EL (cell line): ENCODE measurements at places on chromosomes 1 and 21.
A peak's percentile ranks its signal among the peaks of the same experiment; 100 is the strongest.

DNA sequence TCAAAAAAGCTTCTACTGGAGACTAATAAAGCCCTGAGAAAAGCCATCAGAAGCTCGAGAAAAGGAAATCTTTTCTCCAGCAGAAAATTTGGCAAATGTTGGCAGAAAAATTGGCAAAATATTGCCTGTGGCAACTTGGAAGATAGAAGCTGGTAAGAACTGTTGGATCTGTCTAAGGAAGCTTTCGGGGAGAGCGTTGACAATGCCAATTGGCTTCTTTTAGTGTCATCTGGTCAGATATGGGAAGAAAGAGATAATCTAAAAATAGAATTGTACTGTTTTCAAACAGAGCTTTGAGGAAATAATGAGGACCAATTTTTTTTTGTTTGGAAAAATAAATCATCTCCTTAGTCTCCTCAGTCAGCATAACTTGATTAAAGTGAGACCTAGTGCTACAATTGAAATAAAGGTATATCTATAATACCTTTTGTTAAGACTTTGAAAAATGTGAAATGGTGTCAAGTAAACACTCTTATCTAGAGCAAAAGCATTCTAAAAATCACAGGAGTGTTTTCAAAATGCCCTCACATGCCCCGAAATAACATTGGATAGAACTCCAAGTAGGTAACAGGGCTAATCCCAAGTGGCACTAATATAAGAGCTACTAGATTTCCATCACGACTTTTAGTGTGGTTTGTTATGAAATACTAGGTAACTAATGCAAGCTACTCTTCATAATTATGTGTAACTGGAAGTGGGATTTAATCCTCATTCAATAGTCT is 882.2 kb upstream of the B3GALT2 start:
- DNase-seq = no peak

DNA sequence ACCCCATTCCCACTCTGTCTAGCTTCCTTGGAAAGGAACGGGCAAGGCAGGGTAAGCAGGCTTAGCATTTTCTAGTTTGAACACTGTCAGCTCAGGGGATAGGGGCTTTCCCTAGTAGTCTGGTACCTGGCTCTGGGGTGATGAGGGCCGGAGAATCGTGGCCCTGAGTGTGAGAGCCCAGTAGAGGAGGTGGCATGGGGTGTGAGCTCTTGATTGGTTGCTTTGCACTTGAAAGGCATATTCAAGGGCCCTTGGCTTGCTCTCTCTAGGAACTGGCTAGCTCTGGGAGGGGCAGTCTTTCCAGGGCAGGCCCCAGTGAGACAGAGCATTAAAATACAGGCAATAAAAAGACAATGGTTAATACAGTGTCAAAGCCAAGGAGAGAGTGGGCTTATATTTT is 10.8 kb upstream of the EXTL1 start:
- no peak for DNase-seq

DNA sequence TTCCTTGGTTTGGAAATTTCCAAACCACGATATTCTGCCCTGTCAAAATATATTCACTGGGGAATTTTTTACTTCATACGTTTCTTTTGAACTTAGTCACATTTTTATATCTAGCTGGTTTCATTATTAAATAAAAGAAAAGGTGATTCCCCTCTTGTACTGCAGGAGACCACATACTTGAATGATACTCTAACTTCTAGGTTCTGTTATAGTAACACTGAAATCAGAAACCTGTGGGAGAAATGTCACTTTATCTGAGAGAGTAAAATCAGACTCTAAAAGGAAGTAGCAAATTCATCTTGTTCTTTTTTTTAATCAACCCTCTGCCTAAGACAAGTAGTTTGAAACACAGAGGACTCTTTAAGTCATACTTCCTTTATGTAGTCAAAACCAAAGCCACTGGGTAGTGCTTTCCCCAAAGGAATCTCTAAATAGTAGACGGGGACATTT is 34.4 kb downstream of the MRPL39 start:
- no peak for DNase-seq

GRCh38 chr1:222801067-222801466 is 13.8 kb upstream of the DISP1 start:
- no peak for DNase-seq

DNA sequence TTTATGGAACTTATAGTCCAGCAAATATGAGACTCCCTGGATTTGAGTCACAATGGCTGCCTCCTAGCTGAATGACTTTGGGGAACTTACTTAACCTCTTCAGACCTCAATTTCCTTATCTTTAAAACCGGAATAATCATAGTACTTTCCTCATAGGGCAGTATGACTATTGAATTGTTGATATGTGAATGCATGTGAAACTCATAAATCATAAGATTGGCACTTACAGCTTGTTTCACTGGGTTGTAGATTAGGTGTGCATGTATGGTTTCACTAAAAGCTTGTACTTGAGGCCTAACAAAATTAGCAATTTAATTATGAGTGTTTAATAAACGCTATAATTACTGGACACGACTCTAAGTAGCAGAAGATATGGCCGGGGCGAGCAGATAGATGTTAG is 72.5 kb downstream of the ST6GALNAC5 start:
- no peak for DNase-seq

- no peak for DNase-seq
Measured at GRCh38 chr1:95679262-95679661, 445.3 kb downstream of the RWDD3 start.

- peak; percentile 93 for DNase-seq
Measured at GRCh38 chr1:41101950-41102607, 80.6 kb upstream of the SLFNL1 start.

- peak; percentile 62 for DNase-seq
Measured at GRCh38 chr1:226064816-226065248, 2.3 kb downstream of the H3-3A start.

DNA sequence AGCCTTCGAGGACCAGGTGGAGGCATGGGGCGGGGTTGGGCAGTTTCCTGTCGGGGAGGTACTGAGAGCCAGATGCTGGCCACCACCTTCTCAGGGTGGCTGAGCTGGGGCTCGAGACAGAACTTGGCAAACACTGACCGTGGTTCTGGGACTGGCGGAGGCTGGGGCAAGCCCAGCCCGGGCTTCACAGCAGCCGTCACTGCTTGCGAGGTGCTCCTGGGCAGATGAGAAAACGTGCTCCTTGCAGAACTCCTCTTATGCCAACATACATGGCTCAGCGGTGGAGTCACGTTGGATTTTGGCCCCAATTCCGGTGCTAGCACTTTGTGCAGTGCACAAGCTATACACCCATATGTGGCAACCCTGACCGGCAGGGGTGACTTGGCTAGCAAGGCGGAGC is 69.2 kb downstream of the RUNX3 start:
- DNase-seq = no peak

DNA sequence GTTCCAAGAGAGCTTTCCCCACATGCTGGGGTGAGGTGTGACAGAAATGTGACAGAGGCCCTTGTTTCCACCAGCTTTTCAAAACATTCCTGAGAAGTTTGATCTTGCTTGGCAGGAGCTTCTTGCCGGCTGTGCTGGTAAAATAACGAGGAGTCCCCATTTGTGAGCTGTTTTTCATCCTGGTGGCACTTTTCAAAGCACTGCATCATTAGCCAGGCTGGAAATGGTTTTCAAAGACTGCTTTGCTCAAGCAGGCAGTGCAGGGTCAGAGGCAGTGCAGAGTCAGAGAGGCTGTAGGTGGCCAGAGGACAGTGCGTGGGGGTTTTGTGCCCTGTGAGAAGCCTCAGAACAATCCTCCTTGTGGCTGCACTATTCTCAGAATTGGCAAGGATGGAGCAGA is 75.8 kb upstream of the KCNA3 start:
- DNase-seq = no peak

DNA sequence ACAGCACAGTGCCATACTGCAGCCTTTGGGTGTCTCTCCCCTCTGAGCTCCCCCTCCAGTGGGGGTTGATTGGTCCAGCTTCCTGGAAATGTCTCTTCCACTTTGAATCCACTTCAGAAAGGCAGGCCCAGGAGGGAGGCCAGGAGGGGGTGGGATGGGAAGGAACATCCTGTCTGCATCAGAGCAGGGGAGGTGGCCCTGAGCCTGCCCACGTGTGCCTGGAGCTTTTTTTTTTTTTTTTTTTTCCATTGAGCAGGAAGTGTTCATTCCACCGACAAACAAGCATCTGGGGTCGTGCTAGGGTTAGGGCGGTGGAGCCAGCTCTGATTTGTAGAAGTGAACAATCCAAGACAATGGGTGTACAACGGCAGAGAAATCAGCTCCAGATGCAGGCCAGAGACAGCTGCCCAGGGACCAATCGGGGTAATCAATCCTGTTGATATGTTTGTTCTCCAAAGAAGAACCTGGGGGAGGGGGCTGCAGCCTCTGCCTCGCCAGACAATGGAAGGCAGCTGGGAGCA is 93.3 kb downstream of the SSBP3 start:
- peak; percentile 73 for DNase-seq

DNA sequence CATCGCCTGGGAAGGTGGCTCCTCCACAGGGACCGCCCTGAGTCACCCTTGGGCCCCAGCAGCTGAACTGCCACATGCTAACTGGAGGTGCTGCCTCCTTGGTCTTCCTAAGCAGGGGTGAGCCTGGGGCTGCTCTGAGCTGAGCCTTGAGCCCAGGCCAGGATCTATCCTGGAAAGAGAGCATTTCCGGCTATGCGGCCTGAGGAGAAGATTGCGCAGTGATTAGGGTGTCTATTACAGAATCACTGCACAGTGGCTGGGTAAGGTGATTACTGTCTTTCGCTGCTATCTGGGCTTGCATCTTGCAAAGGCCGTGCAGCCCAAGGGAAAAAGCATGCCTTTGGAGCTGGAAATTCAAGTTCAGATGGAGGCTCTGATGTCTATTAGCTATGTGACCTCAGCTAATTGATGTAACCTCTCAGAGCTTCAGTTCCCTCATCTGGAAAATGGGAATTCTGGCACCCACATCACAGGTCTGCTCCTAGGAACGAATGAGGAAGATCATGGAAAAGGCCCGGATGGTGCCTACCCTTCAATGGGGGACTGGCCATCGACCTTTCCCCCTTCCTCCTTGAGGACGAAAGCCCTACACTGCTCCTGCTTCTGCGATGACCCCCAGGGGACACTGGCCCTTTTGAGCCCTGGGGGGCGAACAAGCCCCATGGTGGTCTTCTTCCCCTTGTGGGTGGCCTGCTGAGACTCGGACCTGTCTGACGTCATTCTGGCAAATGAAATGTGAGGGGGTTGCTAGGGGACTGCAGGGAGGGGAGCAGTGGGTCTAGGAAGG is 38.0 kb downstream of the GPR161 start:
- no peak for DNase-seq

DNA sequence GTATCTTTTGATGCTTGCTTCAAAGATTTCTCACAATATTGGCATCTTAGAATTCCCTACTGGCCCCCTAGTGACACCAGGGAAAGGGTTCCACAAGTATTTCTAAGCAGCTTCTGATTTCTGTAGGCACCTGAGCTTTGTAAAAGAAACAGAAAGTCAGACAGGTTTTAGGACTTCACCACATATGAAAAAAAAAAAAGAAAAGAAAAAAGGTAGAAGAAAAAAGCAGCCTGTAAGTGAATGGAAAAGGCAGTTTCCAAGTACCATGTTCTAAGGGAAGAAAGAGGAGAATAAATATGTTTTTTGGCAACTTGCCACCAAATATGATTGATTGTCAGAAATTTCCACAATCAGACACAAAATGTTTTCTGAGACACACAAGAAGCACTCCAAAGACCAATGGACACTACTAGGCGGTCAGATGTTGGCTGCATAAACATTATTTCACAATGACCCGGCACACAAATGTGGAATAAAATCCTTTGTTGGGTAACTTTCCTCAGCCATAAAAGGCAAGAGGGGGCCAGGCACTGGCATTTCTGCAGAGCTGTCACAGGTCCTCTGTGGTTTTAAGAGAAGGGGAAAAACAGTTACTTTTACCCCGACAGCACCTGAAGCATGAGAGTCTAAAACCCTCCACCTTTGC is 12.7 kb upstream of the CPLANE2 start:
- peak; percentile 29 for DNase-seq

DNA sequence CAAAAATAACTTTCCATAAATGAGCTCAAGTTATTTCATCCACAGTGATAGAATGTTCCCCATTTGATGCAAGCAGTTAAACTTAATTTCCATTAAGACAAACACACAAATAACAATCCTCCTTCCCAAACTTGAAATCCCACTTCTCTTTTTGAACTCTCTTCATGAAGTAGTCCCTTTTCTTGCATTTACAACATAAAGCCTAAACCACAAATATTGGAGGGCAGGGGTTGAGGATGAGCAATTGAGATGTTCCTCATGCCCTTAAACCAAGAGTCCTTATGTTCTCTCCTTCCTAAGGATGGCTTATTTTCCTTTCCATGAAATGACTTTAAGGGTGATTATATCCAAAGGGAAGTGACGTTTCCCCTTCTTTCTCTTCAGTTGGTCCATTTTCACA is 228.8 kb downstream of the DISC1 start:
- no peak for DNase-seq

DNA sequence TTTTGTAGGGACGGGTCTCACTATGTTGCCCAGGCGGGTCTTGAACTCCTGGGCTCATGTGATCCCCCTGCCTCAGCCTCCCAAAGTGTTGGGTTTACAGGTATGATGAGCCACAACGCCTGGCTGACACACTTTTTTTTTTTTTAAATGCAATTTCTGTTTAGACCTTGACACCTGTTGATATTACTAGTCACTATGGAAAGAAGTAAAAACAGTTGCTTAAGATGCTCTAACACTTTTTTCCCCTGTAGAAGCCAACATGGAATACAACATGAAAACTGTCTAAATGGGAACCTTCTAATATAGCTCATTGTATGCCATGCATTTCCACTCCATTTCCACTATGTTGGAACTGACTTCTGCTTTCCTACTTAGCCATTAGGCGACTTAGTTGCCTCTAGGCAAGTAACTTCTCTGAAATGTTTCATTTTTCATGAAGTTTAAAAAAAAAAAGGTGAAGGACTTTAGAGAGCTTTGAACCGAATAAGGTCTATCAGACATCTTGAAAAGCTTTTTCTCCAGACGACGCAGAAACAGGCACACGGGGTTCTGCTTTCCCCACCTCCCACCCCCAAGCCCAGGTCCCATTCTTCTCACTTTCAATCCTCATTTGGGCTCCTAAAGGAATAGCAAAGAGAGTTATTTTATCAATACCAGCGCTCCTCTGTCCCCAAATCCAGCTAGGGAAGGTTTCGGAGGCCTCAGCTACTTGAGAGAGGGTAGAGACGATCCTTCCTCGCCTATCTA is 648 bp upstream of the DR1 start:
- DNase-seq = no peak

DNA sequence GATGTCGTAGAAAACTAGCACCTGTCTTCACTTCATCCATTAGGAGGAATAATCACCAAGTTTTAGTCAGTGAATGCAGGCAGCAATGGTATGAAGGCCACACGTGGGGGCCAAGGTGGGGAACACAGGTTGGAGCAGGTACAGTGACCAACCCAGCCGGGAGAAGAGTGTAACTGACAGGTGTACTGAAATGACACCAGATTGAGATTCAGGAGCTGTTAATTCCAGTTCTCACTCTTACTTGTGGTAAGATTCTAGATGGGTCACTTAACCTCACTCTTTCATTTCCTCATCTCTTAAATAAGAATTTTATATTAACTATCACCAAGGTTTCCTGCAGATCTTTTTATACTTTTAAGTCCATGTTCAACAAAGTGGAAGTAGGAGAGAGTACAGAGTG is 206.2 kb upstream of the PTBP2 start:
- no peak for DNase-seq

- DNase-seq = no peak
Measured at GRCh38 chr21:38048167-38048566, 131.9 kb upstream of the KCNJ6 start.
